ENCODE measurements at places on chromosomes 2 and 18.
A peak's percentile ranks its signal among the peaks of the same experiment; 100 is the strongest.

- no peak for DNase-seq
These were observed 16.2 kb downstream of the PLB1 start for GRCh38 chr2:28511871-28512606.

DNA sequence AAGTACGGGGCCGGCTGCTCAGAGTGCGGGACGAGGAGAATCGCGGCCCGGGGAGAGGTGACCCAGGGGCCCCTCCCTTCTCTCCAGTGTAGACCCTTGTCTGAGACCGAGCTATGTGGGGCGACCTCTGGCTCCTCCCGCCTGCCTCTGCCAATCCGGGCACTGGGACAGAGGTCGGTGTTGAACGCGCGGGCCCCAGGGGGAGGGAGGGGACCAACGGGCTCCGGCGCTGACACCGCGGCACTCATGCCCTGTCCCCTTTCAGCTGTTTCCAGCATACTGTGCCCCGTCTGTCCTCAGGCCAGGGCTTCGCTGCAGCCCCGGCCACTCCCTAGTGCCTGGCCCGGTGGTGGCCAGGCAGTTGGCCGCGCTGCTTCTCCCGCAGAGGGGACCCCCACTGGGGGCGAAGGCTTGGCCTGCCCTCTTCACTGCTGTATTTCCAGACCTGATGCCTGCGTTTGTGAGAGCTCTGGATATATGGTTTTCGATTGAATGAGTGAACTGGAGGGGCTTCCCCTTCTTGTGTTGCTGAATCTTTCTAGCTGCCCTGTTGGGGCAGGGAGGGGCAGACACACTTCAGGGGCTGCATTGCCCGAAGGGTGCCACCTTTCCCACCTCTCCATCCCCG, 809 bp downstream of the DBI start:
- DNase-seq = peak; percentile 46

DNA sequence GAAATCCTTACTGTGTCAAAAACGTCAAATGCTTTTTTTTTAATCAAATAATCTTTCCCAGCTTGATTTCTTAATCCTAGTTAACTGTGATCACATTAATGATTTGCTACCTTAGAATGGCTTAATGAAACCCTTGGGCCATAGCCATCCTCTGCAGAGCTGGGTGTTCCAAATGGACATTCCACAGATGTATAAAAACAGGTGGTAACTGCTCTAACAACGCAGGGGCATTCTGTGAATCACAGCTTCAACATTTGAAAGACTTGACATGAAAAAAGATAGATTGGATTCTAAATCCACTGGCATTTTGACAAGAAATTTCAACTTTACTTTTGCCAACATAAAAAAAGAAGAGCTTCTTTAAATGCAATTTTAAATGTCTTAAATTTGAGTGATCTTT, 69.8 kb upstream of the RASGRP3 start:
- no peak for DNase-seq

DNA sequence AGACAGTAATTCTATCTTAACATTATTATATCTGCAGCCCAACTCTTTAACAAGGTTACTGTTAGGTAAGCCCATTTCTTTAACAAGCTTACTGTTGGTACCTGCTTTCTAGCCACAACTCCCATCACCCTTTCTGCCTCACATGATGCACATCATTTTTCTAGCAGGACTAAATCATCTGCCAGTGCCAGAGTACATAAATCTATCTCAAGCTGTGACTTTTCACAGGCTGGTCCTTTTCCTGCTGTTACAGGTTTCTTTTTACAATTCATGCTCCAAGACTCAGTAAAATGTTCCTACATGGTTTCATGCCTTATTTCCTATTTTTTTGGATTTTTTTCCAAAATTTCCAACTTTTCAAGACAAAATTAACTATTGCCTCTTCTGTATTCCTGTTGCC, 30.4 kb upstream of the ZC3H15 start:
- no peak for DNase-seq

DNA sequence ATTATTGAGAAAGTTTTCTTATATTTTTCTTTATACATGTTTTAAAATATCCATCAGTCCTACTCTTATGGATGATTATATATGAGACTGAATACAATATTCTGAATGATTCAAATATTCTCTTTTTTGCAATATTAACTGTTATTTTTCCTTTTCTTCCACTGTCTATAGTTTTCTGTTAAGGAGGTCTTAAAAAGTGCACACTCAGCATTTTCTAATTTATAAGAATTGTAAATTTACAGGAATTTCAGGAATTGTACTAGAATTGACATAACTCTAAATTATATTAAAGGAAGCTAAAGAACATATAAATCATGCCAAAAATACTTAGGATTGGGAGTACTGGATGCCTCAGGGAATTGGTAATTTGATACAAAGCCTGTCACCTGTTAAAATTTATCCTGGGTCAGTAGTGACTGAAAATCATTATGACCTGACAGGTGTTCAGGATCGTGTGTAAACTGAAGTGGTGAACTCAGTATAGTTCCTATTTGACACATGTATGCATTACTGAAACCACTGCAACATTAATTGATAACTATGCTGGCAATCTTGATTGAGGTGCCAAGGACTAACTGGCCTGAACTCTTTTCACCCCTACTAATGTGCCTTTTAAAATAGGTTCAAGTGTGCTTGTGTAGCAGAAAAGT, 30.4 kb downstream of the MSTN start:
- DNase-seq = no peak

- DNase-seq = peak; percentile 14
These were observed 13.1 kb downstream of the GNLY start for GRCh38 chr2:85707304-85707703.

GRCh38 chr18:33817096-33817495, 239.1 kb downstream of the ASXL3 start:
- no peak for DNase-seq

DNA sequence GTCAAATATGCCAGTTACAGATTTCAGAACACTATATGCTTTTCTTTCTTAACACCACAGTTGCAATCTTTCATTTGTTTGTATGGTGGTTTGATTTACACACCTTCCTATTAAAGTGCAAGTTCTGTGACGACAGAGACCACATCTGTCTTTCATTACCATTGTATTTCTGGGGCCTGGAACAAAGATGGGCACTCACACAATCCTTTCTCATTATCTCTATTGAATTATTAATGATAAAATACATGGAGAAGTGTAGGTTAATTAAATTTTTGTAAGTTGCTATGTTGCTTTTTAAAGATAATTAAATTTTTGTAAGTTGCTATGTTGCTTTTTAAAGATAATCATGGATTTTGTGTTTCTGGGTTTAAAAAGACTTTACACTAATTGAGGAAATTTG, 79.9 kb downstream of the KCTD18 start:
- no peak for DNase-seq

DNA sequence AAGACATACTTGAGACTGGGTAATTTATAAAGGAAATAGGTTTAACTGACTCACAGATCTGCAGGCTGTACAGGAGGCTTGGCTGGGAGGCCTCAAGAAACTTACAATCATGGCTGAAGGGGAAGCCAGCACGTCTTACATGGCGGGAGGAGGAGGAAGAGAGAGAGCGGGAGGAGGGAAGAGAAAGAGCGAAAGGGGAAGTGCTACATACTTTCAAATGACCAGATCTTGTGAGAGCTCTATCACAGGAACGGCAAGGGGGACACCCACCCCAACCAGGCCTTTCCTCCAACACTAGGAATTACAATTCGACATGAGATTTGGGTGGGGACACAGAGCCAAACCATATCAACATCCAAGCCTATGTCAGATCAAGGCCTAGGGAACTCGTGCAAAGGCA, 24.2 kb downstream of the MYL12B start:
- no peak for DNase-seq

GRCh38 chr2:45869165-45869501, 217.7 kb downstream of the PRKCE start:
- DNase-seq = no peak

DNA sequence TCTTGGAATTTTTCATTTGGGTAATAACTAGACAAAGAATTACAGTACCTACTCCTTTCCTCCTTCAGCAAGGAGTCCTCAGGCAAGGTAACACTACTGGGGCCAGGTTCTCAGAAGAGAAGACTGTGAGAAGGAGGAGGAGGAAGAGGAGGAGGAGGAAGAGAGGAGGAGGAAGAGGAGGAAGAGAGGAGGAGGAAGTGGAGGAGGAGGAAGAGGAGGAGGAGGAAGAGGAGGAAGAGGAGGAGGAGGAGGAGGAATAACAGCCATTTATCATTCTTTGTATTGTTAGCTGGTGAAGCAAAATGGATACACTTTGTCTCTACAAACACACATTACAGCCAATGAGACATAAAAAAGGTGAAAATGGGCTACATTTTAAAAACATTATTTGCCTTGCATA, 32.9 kb upstream of the SLC25A52 start:
- no peak for DNase-seq

DNA sequence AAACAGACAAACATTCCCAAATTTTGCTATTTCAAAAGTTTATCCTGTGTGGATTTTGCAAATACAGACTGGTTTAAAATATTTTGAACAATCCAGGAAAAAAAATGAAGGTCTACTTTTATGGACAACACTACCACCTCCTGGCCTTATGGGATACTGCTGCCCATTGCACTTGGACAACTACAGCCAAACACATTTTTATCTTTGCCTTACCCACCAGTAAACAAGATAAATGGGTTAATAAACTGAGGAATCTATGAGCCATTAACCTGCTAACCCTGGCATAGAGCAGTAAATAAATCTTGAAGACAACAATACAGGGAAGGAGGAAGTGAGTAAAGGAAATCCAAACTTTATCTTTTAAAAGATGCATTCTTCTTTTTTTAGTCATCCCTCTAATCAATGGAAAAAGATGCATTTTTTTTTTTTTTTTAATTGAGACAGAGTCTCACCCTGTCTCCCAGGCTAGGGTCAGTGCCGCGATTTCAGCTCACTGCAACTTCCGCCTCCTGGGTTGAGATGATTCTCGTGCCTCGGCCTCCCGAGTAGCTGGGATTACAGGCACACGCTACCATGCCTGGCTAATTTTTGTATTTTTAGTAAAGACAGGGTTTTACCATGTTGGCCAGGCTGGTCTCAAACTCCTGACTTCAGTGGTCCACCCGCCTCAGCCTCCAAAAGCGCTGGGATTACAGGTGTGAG, 2.1 kb upstream of the SPIRE1 start:
- no peak for DNase-seq

DNA sequence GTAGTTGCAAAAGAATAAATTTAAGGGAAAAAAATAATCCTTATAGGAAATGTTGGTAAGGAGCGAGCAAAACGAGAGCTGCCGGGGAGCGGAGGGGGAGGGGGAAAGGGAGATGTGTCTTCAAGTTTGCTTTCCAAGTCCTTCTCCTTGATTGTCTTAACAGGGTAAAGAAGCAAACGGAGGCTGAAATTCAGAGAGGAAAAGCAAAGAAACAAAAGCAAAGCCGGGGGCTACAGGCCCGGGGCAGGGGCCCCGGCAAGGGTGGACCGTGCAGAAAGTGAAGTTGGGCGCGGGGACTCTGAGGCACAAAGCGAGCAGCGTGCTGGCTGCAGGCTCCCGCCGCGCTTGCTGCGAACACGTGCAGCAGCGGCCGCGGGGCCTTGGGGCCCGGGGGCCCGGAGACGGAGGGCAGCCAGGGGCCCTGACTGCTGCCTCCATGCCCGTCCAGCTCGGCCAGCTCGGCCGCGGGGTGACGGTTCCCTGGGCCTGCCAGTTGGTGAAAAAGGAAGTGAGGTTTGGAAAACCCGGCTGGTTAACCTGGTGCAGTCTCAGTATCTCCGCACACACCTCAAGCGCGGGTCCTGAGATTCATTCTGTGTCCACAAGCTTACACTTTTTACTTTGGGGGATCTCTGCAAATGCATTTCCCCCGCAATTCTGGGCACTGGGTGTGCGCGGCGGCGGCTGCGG, 4.1 kb downstream of the BCL11A start:
- no peak for DNase-seq

DNA sequence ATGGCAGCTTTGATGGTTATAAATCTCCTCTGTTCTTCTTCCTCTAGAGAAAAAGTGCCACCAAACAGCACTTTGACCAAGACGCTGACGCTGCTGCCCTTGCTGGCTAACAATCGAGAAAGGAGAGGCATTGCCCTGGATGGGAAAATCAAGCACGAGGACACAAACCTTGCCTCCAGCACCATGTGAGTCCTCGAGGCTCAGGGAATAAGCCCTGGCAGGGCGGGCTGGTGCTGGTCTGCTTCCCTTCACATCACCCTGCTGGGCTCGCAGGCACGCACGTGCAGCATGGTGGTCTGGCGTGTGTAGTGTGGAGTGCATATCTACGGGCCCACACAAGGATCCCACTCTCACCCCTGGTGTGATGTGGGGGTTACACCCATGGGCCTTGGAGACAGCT, 19.4 kb upstream of the DGKD start:
- DNase-seq = no peak

- DNase-seq = no peak
These were observed 58.6 kb downstream of the NCAPH start for GRCh38 chr2:96393989-96394761.

DNA sequence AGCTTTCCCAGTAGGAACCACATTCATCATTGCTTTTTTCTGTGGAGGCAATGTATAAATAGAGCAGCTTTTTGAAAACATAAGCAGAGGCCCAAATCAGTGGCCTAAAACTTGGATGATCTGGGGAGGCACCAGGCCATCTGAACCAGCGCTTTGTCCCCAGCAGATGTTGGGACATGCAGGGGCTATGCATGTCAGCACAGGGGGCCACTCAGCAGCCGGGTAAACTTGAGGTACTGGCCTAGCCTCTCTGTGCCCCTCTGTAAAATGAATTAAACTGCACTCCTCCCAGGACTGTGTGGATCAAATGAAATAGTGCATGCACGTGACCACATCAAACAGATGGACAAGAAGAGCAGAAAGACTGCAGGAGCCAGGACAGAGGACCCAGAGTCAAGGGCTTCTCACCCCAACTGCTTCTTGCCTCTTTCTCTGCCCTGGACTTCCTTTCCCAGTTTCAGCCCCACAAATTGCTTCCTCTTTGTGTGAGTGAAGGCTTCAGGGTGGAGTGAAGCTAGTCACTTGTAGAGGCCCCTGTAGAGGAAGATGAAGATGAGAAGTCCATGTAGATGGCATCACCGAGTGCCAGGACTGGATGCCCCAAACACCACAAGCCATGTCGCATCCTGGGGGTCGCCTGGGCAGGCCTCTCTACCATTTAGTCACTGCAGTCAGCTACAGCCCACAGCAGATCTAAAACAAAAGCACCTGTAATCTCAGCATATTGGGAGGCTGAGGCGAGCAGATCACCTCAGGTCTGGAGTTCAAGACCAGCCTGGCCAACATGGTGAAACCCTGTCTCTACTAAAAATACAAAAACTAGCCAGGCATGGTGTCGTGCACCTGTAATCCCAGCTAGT, 53.2 kb downstream of the IMPA2 start:
- DNase-seq = no peak

DNA sequence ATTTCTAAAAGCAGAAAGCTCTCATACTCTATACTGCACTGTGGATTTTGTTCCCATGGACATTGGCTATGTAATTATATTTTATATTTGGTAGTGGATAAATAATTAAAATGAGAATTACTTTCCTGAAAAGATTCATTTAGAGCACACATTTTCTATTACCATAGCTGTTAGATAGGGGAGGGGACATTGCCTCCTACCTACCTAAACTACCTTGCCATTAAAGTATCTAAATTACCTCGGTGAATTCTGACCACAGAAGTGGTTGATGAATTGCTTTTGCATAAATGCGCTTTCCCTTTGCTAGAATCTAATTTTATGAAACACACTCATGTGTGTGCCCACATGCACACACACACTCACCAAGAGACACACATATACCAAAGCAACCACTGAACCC, 329.1 kb downstream of the MTX2 start:
- DNase-seq = no peak

Measured in stimulated activated CD8-positive, alpha-beta memory T cell treated with anti-CD3 and anti-CD28 coated beads, Interleukin-2, amount 100 ng/mL, for 48 hours (primary cell).